Daoy (cell line): ENCODE measurements at places on chromosomes 6 and 20. TPM values are rescaled to one million over a fixed set of nuclear protein-coding genes. Genes with fewer than 3 reads are reported as not detected.
A peak's percentile ranks its signal among the peaks of the same experiment; 100 is the strongest.

DNA sequence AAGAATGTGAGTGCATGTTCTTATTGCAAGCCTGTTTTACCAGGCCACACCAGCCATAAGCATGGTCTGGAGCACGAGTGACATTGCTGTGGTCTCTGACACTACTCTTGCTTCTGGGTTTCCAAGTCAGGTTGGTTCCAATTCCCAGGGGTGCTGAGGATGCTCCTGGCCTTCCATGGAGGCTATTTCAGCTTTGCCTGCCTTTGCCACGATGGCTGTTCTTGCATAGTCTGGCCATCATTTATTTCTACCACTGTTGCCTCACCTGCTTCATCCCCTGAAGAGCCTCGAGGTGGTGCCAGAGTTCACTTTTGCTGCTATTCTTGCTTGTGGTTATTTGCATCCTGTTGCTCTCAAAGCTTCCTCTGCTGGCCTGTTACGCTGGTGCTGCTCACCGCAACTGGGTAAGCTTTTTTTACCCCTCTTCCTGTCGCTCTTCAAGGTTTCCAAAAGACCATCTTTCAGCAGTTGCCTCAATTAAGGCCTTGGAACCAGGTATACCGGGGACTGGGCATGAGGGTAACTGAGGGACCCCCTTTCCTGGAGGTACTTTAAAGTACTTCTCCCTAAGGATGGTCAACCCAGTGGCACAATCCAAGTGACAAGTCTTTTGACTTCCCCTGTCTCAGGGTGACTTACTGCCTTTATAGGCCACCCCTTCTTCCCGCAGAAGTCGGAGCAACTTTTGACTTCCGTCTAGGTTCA is 64.5 kb downstream of the AKAP7 start:
- DNase-seq, result peak; percentile 64

DNA sequence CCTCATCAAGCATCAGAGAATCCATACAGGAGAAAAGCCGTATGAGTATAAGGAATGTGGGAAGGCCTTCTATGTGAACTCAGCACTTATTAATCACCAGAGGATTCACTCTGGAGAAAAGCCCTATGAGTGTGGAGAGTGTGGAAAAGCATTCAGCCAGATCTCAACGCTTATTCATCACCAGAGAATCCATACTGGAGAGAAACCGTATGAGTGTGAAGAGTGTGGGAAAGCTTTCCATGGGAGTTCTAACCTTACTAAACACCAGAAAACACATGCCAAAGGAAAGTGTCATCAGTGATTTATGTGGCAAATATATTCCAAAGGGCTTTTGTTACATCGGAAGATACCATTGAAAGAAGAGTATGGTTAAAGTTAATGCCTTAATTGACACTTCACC is 25.4 kb downstream of the ZKSCAN8 start:
- DNase-seq, result peak; percentile 39

DNA sequence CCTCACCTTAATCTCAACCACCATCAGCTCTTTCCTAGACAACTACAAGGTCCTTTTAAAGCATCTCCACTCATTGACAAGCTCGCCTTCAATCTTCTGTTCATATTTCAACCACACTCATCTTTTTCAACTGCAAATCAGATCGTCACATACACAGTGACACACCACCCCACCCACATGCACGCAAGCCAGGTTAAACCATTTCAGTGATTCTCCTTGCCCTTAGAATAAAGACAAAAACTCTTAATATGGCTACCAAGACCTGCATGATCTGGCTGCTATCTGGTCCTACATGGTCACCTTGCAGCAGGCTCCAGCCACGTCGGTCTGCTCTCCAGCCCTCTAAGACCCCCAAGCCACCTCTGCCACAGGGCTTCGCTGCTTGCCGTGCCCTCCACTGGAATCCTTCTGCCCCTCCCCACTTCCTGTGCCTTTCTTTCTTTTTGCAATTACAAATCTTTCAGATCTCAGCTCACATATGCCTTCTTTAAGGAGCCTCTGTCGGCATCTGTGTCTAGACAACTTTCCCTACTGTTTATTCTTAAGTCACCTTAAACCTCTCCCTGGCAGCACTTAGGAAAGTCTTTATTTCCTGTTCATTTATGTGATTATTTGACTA is 507.3 kb upstream of the ARID1B start:
- no peak for DNase-seq

DNA sequence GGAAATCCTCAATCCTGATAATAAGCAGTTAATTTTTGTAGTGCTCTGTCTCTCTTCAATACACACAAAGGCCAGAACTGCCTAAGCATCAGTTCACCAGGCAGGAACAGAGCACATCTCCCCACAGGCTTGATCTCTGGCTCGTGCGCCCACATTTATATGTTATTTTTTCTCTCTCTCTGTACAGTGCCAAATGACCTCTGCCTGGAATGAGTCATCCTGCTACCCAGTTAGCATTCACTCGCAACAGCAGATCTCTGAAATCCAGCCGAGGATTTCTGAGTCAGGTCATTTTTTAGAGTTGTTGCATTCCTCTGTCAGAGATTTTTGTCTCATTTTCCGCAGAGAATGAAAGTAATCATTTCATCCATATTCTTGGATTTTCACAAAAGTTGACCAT is 107.1 kb downstream of the COL12A1 start:
- DNase-seq, result peak; percentile 93

BNIP5 gene
- total RNA-seq, result not detected in 2 replicates

TMC2 gene
- total RNA-seq, result not detected in 2 replicates

ZNF292 gene
- 4.9 and 8.4 TPM in 2 replicates for total RNA-seq

MRAP2 gene
- total RNA-seq, result 0.92 and 1.9 TPM in 2 replicates

ZSWIM3 gene
- 3.7 and 3.9 TPM in 2 replicates for total RNA-seq

C6orf62 gene
- 132 and 133 TPM in 2 replicates for total RNA-seq
